ENCODE measurements at places on chromosomes 13 and 19.

- DNase-seq = no peak
Measured at GRCh38 chr13:22357132-22357531, 686.3 kb downstream of the FGF9 start.

DNA sequence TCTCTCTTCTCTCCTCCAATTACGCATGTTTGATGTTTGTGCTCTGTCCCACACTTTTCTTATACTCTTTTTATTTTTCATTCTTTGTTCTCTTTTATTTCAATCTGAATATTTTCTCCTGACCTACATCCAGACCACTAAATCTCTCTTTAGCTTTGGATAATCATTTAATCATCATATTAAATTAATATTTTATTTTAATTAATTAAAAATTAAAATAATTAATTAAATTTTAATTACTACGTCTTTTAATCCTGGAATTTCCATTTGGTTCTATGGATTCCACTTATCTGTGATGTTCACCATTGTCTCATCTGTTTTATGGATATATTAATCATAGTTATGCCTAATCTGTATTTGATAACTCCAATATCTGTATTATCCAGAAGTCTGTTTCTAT is 62.4 kb downstream of the SPACA7 start:
- DNase-seq = no peak

GRCh38 chr13:31154939-31155338 is 6.8 kb downstream of the HSPH1 start:
- DNase-seq = no peak

- no peak for DNase-seq
Measured at GRCh38 chr19:48689449-48689848, 6.3 kb upstream of the FUT2 start.

GRCh38 chr19:48914181-48914580 is 14.1 kb downstream of the NUCB1 start:
- no peak for DNase-seq

GRCh38 chr13:90950160-90950559 is 397.3 kb upstream of the MIR17HG start:
- DNase-seq = no peak

GRCh38 chr19:21047716-21048115 is 27.3 kb downstream of the ZNF430 start:
- DNase-seq = no peak

DNA sequence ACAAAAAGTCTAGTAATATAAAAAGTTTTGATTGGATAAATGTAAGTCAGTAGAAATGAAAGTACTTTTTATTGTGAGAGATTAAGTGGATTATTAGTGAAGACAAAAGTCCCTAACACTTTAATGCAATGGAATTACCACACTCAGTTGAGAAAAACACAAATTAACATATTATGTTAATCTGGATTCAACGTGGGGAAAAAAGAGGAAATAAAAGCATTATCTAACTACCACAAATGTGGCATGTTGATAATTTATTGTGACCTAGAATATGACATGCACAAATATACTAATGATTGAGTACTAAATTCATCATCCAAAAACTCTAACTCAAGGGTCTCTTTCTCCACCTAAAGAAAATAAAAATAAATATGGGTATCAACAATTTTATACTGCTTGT is 41.5 kb downstream of the FOXO1 start:
- DNase-seq = no peak

DNA sequence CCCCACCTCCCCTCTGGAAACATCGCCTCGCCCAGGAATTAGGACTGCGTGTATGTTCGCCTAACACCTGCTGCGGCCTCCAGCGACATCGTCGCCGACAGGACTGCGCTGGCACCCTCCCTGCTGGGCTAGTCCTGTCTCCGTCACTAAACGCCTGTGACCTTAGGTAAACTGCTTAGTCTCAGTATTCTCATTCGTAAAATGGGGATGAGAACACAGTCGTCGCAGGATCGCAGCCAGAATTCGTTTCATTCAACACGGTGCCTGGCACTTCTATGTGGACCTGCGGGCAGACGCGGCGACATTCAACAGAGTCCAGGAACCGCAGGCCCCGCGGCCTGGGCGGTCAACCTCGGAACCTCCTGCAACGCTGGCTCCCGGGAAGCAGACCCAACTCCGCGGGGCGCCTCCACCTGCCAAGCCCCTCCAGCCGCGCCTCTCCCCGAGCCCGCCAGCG is 485 bp downstream of the CRYL1 start:
- DNase-seq = no peak

- DNase-seq = no peak
Measured at GRCh38 chr19:5563008-5563431, 4.7 kb downstream of the TINCR start.

- DNase-seq = no peak
Measured at GRCh38 chr19:51440846-51441409, 17.3 kb downstream of the SIGLEC8 start.

- no peak for DNase-seq
Measured at GRCh38 chr19:51372021-51372648, 319 bp downstream of the NKG7 start.

DNA sequence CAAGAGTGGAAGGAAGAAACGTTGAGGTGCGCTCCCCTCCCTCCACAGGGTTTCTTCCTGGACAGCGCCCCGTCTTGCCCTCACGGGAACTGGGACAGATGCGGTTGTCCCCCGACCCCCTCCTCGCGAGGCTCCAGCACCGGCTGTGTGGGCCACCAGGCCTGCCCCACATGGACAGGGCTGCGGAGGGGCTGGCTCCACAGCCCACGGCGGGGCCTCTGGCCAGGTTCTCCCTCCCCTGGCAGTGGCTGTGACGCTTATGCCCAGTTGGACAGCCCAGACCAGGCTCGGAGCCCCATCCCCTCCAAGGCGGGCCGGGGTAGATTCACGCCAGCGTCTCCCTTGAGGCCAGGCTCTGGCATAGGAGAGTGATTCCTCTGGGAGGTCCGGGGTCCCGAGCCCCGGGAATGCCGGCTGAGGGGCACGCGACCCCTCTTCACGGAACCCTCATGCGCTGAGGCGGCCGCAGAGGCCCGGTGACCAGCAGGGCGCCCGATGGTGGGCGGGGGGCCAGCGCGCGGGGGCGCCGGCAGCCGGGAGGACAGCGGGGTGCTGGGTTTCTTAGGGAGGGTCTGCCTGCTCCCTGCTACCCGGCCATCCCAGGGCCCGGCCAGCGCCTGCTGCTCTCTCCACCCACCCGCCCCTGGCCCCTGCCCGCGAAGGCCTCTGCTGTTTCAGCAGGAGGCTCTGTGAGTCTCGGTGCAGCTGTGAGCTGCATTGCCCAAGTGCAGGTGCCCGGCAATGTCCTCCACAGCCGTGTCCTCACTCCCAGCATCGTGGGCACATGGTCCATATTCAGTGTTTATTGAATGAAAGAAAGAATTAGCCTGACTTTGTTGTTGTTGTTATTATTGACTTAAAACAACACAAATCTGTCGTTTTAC is 20.3 kb upstream of the GAS6 start:
- no peak for DNase-seq

DNA sequence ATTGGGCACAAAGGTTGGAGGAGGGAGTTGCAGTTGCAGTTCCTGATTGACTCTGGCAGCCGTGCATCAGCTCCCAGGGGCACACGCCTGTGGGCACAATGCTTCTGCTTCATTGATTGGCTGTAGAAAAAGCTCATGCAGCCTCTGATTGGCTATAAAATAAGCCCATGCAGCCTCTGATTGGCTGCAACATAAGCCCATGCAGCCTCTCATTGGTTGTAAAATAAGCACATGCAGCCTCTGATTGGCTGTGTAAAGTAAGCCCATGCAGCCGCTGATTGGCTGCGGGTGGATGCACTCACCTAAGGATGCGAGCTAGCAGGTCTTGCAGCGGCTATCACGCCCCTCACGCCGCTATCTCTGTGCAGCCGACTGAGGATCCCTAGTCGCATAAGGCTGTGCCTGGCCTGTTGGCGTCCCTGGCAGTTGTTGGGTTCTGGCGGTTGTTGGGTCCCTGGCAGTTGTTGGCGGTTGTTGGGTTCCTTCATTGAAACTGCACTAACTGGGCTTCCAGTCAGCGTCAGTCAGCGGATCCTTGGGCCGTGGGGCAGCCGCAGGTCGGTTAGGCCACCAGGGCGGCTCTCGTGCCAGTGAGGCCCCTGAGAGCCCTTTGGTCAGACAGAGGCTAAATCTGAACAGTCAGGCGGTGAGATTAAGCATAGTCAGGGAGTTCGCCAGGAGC is at the start of gene SIGLECL1:
SIGLECL1 (plus strand) TSS at position 295 of the 682 bp plus-strand sequence. CDS start 12,993 bp downstream, outside the sequence.
- DNase-seq = no peak

GRCh38 chr19:16202320-16203255 is 4.9 kb downstream of the AP1M1 start:
- no peak for DNase-seq

DNA sequence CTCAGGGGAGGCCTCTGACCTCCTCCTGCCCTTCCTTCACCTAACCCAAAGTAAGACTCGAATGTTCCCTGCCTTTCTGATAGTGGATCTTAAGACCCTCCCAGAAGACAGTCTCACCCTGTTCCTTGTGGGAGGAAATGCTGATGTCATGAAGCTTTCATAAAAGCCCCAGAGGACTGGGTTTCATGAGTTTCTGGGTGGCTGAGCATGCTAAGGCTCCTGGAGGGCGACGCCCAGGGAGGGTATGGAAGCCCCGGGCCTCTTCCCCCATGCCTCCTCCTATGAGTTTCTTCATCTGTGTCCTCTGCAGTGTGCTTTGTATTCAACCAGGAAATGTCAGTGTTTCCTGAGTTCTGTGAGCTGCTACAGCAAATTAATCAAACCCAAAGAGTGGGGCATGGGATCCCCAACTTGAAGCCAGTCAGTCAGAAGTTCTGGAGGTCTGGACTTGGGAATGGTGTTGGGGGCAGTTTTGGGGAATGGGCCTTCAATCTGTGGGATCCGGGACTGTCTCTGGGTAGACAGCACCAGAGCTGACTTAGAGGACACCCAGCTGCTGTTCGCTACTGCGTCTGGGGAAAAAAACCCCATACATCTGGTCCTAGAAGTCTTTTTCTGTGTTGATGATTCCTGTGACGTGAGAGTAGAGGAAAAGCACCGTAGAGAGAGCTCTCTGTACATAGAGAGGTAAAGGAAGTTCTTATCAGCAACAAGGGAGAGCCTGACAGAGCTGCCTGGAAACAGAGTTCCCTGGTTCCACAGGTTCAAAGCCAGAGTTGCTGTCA is 2.0 kb upstream of the LILRB2 start:
- DNase-seq = peak; percentile 24

DNA sequence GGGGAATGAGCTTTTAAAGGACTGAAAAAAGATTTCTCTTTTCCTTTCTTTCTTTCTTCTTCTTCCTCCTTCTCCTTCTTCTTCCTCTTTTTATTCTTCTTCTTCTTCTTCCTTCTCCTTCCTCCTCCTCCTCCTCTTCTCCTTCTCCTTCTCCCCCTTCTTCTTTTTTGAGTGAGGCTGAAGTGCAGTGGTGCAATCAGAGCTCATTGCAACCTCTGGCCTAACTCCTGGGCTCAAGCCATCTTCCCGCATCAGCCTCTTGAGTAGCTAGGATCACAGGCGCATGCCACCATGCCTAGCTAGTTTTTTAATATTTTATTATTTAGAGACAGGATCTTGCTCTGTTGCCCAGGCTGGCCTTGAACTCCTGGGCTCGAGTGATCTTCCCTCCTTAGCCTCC is 120.9 kb upstream of the KL start:
- DNase-seq = no peak

DNA sequence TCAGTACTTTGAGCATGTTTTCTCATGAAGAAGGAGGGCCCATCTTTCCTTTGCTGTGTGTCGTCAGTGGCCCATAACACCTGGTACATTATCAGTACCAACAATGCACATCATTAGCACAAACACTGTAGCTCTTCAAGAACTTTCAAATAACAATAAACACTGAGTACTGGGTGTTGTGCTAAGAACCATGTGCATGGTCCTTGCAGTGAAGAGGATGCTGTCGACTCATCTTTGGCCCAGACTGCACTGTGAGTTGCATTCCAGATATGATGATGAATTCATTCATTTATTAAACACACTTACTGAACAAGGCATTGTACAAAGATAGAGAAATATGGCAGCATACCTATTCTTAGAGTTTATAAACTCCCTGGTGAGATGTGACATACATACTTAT is 55.8 kb downstream of the FLT3 start:
- no peak for DNase-seq

DNA sequence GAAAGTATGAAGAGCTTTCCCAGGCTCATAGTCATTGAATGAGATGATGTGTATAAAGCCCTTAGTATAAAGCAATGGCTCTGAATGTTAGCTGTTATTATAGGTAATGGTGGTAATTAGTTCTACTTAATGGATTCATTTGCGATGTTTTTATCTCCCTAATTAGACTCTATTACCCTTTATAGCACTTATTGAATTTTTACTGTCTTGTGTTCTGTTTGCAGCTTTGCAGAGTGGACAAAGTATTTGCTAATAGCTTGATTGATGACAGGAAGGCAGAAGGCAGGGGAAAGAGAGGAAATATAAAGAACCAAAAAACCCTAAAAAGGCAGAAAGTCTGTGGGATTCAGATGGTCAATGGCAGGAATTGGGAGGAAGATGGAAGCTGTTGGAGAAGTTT is 524.4 kb upstream of the SPRY2 start:
- no peak for DNase-seq

DNA sequence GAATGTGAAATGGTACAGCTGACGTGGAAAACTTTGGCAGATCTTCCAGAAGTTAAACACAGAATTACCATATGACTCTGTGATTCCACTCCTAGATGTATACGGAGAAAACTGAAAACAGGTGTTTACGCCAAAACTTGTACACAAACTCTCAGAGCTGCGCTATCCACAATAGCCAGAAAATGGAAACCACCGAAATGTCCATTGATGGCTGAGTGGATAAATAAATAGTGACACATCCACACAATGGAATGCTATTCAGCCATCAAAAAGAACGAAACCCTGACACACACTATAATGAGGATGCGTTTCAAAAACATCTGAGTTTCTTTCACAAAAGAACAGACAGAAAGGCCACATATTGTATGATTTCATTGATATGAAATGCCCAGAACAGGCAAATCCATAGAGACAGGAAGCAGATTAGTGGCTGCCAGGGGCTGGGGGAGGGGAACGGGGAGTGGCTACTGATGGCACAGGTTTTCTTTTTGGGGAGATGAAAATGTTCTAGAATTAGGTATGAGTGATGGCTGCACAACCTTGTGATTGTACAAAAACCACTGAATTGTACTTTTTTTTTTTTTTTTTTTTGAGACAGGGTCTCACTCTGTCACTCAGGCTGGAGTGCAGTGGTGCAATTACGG is 33.0 kb downstream of the IL12RB1 start:
- DNase-seq = no peak

DNA sequence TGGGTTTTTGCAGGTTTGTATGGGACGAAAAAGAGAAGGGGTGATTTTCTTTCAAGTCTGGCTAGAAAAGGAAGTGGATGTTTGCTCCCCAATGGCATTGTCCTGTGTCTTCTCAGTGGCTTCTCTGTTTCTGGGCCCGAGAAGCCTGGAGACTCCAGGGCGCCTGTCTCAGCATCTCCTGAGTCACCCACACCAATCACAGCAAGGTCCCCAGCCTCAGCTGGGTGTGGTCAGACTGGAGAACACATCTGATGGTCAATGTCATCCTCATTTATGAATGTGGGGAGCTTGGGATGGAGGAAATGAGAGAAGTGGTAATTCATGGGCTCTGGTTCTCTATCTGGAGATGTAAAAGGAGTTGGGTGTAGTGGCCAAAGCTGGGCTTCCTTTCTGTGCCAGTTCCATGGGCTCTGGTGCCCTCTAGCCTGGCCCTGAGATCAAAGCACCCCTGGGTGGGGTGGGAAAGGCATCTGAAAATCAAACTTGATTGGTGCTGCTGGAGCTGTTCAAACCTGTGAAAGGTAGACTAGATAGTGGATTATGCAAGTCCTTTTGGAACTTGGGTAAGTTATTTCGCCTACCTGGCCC is 13.4 kb downstream of the RASL11A start:
- DNase-seq = peak; percentile 53

GRCh38 chr13:111490611-111491010 is 170.2 kb downstream of the TEX29 start:
- DNase-seq = no peak
